ENCODE measurements at places on chromosomes 5 and 9. TPM values are rescaled to one million over a fixed set of nuclear protein-coding genes. Genes with fewer than 3 reads are reported as not detected.

The PCSK1 gene
- total RNA-seq, result 0.09 TPM

The CYFIP2 gene
- total RNA-seq, result 62.7 TPM

The STPG3 gene
- not detected for total RNA-seq

The PCDHGB5 gene
- total RNA-seq, result 9.9 TPM

The FOXD4L5 gene
- total RNA-seq, result not detected

The CATSPER3 gene
- total RNA-seq, result 0.98 TPM

The TAF1L gene
- not detected for total RNA-seq

DNA sequence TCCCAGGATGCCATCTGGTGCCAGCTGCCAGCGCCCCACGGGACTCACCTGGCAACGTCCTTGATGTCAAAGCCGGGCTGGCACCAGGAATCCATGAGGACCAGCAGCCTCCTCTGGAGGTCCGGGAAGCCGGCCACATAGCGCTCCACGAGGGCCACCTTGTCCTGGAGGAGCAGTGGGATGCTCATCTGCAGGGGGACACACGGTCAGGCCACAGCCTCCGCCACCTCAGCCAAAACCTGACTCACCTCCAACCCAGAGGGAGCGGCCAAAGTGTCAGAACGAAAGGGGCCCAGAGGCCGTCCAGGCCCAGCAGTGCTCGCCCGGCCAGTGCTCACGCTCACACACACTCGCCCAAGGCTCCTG lies 56.5 kb downstream of the EXD3 start:
- H3K27ac ChIP-seq, result no peak overlapping the region
- no peak overlapping the region for H3K4me3 ChIP-seq
- peaks cover 5% of the 10 kb centered on the region for H3K4me1 ChIP-seq
- no peaks in the 10 kb centered on the region for H3K36me3 ChIP-seq
- H3K27me3 ChIP-seq, result no peaks in the 10 kb centered on the region

GRCh38 chr9:91986248-91986647 lies 36.2 kb upstream of the ROR2 start:
- H3K4me3 ChIP-seq, result no peak overlapping the region
- H3K4me1 ChIP-seq, result no peaks in the 10 kb centered on the region
- no peaks in the 10 kb centered on the region for H3K36me3 ChIP-seq
- no peak overlapping the region for H3K27ac ChIP-seq
- no peak for DNase-seq
- H3K27me3 ChIP-seq, result no peaks in the 10 kb centered on the region

- DNase-seq, result no peak
- peaks cover 6% of the 10 kb centered on the region for H3K36me3 ChIP-seq
- peaks cover 15% of the 10 kb centered on the region for H3K4me1 ChIP-seq
Measured at GRCh38 chr9:92668746-92669526, 995 bp downstream of the IPPK start.

DNA sequence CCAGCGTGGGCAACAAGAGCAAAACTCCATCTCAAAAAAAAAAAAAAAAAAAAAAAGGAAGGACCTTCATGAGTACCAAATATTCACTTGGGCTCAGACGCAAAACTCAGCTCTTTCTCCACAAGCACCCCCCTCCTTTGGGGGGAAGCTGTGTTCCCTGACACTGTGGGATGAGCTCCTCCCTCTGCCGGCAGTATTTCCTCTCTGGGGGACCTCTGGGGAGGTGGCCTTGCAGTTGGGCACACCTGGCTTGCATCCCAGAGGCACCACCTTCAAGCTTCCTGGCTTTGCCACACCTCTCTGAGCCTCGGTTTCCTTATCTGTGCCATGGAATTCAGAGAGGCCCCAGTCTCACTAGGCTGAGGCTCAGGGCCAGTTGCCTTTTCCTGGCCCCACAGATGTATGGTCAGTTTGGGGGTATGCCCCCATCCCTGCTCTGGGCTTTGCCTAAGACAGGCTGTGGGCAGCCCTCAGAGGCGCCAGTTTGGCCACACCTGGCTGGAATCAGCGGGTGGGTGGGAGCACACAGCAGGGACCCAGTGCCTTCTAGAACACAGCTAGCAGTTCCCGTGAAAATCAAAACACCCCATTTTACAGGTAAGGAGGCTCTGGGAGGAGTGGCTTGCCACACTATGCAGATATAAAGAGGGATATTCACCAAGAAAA lies 157.5 kb upstream of the IER5L start:
- H3K27ac ChIP-seq, result peak overlapping the region; percentile 88
- no peak overlapping the region for H3K4me3 ChIP-seq
- H3K4me1 ChIP-seq, result peaks cover 41% of the 10 kb centered on the region
- H3K27me3 ChIP-seq, result no peaks in the 10 kb centered on the region
- peak; percentile 65 for DNase-seq

DNA sequence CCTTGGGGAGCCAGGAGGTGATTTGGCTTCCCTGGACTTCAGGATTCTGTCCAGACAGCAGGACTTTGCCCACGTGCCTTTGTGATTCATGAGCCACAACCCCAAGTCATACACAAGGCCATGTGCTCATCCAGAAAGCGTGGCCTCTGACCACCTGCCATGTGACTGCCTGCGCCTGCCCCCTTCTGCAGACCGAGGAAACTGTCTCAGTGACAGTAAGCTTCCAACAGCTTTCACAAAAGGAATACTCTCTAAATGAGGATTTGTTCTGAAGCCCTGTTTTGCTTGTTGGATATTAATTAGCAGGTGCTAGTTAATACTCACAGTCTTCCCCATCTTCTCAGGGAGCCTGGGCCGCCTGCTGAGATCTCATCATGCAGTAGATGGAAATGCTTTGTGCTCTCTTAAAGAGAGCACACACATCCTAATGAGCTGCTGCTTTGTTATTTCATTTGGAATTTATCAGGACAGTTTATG lies 36.9 kb upstream of the ANGPTL2 start:
- H3K36me3 ChIP-seq, result no peaks in the 10 kb centered on the region
- DNase-seq, result peak; percentile 59
- H3K27ac ChIP-seq, result no peak overlapping the region

- H3K36me3 ChIP-seq, result no peaks in the 10 kb centered on the region
- DNase-seq, result no peak
- H3K4me1 ChIP-seq, result no peaks in the 10 kb centered on the region
- no peak overlapping the region for H3K27ac ChIP-seq
Measured at GRCh38 chr5:93721071-93721470, 20.3 kb downstream of the POU5F2 start.

GRCh38 chr5:80492741-80493140 lies 4.8 kb downstream of the FAM151B start:
- H3K27me3 ChIP-seq, result no peaks in the 10 kb centered on the region
- H3K4me3 ChIP-seq, result no peak overlapping the region
- H3K36me3 ChIP-seq, result no peaks in the 10 kb centered on the region
- H3K27ac ChIP-seq, result no peak overlapping the region
- H3K4me1 ChIP-seq, result no peaks in the 10 kb centered on the region
- no peak for DNase-seq

DNA sequence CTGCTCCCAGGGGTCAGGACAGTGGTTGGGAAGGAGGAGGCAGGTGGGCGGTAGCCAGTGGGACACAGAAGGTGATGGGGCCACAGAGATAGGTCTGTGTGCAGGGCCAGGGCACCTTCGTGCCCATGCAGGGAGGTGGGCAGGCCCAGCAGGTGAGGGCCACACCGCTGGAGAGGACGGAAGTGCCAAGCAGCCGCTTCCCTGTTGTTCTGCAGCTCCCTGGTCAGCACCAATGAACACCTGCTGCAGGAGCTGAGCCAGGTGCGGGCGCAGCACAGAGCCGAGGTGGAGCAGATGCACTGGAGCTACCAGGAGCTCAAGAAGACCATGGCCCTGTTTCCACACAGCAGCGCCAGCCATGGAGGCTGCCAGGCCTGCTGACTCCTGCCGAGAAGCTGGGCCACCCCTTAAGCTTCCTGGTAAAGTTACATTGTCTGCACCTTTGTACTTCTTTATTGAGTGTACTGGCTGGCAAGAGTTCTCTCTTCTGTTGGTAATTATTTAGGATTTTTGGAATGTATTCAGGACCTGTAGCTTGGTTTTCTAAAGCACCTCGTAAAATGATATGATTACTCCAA lies 40.3 kb downstream of the TPPP start:
- H3K27me3 ChIP-seq, result no peaks in the 10 kb centered on the region
- no peaks in the 10 kb centered on the region for H3K4me1 ChIP-seq
- no peak for DNase-seq
- H3K27ac ChIP-seq, result no peak overlapping the region

GRCh38 chr5:15263942-15264341 lies 236.0 kb upstream of the FBXL7 start:
- no peak overlapping the region for H3K4me3 ChIP-seq
- no peak for DNase-seq
- no peak overlapping the region for H3K27ac ChIP-seq

DNA sequence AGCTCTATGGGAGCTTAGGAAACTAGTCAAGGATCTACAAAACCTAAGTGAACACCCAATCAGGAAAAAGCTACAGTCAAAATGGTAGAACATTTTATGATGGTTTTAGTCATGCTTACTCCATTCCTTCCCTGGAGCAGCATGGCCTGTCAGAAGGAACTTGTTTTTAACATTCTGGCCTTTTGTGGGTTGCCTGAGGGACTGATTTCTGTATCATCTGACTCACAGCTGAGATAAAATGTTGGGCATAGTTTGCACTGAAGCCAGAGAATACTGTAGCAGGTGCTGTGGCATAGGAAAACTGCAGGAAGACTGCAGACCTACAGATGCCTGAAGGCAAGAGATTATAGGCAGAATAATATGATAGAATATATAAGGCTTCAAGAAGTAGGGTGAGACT lies 719.6 kb upstream of the GRAMD2B start:
- no peaks in the 10 kb centered on the region for H3K36me3 ChIP-seq
- no peaks in the 10 kb centered on the region for H3K4me1 ChIP-seq
- no peak for DNase-seq

DNA sequence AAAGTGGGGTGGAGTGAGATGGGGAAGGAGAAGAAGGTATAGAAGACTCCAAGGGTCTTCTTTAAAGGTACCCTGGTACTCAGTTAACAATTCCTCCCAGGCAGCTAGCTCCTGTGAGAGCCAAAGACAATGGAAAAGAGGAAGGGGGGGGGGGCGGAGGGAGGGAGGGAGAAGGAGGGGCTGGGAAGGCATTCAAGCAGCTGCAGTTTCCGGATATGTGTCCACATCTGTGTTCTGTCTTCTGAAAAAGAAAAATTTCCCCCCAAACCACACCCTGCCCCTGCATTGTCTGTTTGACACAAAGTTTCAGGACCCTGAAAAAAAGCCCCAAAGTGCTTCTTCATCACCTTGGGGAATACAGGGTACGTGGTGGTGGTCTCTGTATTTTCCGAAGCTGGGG lies 11.1 kb downstream of the SPRY4 start:
- peaks cover 17% of the 10 kb centered on the region for H3K4me1 ChIP-seq
- no peak for DNase-seq
- H3K4me3 ChIP-seq, result no peak overlapping the region
- H3K27ac ChIP-seq, result peak overlapping the region; percentile 65
- H3K27me3 ChIP-seq, result no peaks in the 10 kb centered on the region
- peaks cover 19% of the 10 kb centered on the region for H3K36me3 ChIP-seq

DNA sequence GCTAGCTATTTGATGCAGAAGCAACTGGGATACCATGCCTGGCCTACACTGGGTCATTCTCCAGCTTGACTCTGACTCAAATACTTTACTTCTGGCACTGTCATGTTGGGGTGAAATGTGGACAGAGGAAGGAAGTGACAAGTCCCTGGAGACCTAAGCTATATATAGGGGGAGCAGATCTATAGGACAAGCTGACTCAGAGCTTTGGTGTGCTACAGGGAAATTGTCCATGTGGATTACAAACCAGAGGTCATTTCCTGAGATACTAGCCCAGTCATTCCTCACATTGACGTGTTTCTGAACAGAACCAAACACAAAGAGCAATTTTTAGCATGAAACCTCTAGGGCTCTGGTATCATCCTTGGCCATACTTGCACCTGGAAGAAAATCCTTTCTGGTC lies 531.6 kb upstream of the CLINT1 start:
- no peaks in the 10 kb centered on the region for H3K27me3 ChIP-seq
- DNase-seq, result no peak
- H3K4me1 ChIP-seq, result no peaks in the 10 kb centered on the region
- no peak overlapping the region for H3K27ac ChIP-seq

DNA sequence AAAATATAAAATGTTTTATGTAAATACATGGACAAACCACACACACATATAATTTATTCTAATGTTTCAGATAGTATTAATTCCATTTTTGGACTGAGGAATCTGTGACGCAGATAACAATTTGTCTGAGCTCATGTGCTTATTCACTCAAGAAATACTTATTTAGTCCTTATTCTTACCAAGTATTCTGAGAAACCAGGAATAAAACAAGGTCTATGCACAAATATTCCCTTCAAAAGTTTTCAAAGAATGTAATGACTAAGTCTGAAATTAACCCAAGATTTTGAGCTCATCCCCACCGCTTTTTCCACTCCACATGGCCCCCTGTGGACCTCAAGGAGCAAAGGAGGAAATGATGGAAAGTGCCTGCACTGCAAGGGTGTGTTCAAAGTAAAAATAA lies 1022.3 kb downstream of the EFNA5 start:
- no peak overlapping the region for H3K4me3 ChIP-seq
- no peak overlapping the region for H3K27ac ChIP-seq
- H3K36me3 ChIP-seq, result no peaks in the 10 kb centered on the region
- H3K27me3 ChIP-seq, result no peaks in the 10 kb centered on the region
- no peak for DNase-seq

DNA sequence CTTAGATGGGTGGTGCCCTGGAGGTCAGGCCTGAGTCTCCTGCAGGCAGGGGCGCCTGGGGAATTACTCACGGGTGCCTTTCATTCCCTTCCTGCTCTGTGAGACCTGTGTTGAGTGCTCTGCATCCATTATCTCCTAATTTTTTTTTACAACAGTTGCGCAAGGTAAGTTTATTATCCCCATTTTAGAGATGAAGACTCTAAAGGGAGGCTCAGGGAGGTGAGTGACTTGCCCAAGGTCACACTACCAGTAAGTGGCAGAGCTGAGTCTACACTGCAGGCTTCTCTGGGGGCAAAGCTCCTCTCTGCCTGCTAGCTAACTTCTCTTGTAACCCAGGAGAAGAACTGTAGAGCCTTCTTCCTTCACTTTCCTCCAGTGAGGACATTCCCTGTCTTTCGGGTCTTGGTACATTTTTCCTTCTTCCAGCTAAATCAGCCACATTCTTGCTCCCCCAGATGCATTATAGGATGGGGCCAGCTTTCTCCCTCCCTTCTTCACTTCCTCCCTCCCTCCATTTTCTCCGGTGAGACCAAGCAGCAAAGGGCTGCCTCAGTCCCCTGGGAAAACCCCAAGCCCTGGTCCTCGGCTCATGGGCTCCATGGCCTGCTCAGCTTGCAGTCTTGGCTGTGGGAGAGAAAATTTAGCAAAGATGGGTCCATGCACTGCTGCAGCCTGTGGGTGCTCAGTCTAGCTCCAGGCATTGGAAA lies 1.8 kb downstream of the PRR7 start:
- no peak overlapping the region for H3K4me3 ChIP-seq
- no peaks in the 10 kb centered on the region for H3K27me3 ChIP-seq
- H3K36me3 ChIP-seq, result no peaks in the 10 kb centered on the region
- no peak overlapping the region for H3K27ac ChIP-seq

GRCh38 chr5:10699987-10700386 lies 61.0 kb downstream of the DAP start:
- no peak overlapping the region for H3K4me3 ChIP-seq
- no peak overlapping the region for H3K27ac ChIP-seq
- H3K27me3 ChIP-seq, result no peaks in the 10 kb centered on the region
- H3K4me1 ChIP-seq, result peaks cover 3% of the 10 kb centered on the region
- DNase-seq, result no peak

GRCh38 chr5:159704160-159704559 lies 212.1 kb upstream of the ADRA1B start:
- no peak overlapping the region for H3K27ac ChIP-seq
- no peak overlapping the region for H3K4me3 ChIP-seq
- H3K36me3 ChIP-seq, result no peaks in the 10 kb centered on the region
- H3K4me1 ChIP-seq, result no peaks in the 10 kb centered on the region
- no peaks in the 10 kb centered on the region for H3K27me3 ChIP-seq
- no peak for DNase-seq
